Panc1 (cell line): ENCODE measurements at places on chromosomes 5 and 9.

DNA sequence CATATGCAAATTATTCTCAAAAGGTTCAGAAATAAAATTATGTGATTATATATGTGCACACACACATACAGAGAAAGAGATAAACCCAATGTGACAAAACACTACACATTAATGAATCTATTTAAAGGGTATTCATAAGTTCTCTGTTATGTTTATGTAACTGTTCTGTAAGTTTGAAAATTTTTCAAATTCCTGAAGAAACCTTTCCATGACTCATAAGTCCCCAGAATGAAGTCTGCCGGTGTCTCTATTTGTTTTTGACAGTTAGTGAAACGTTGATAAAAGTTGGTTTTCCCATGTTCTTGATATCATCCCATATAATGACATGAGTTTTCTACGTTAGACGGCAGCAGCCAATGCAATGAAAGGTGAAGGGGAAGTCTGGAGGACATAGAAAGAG is 199.5 kb upstream of the PUM3 start:
- no peak for DNase-seq

GRCh38 chr5:95283761-95284571 is 928 bp downstream of the MCTP1 start:
- DNase-seq = no peak

GRCh38 chr9:133855802-133856521 is 117.8 kb upstream of the SARDH start:
- DNase-seq = no peak

- no peak for DNase-seq
Observed at GRCh38 chr5:7218141-7218540, 177.8 kb upstream of the ADCY2 start.

GRCh38 chr5:127878174-127878750 is 175.1 kb downstream of the CCDC192 start:
- peak; percentile 42 for DNase-seq

DNA sequence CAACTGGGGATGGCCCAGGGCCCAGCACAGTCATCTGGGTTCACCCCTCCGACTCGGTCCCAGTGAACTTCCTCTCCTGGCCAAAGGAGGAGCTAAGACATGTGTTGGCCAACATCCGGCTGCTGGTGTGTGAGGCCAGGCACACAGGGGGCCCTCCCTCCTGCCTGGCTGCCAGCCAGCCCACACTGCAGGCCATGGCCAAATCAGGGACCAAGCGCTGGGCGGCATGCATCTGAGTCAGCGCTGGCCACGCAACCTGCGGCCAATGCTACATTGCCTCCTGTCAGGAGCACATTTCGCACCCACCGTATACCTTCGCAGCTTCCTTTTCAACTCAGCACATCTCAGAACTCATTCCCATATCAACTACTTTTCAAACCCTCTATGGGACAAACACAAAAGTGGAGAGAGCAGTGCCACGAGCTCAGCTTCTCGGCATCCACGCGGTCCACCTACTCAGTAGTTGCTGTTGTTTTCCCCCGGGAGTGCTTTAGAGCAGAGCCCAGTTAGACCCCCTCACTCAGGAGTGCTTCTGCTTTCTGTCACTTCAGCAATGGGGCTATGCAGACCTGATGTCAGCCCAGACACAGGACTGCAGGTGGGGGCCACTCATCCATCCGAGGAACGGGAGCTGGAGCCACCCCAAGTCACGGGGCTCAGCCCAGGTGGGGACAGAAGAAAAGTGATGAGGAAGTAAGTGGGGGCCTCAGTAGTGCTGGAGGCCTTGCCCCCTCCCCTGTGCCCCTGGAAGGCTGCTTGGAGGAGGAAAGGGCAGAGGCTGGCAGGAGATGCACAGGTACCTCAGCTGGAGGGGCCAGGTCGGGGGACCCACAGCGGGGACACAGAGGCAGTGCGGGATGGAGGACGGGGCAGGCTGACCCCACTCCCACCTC is 13.9 kb downstream of the NINJ1 start:
- DNase-seq = no peak

DNA sequence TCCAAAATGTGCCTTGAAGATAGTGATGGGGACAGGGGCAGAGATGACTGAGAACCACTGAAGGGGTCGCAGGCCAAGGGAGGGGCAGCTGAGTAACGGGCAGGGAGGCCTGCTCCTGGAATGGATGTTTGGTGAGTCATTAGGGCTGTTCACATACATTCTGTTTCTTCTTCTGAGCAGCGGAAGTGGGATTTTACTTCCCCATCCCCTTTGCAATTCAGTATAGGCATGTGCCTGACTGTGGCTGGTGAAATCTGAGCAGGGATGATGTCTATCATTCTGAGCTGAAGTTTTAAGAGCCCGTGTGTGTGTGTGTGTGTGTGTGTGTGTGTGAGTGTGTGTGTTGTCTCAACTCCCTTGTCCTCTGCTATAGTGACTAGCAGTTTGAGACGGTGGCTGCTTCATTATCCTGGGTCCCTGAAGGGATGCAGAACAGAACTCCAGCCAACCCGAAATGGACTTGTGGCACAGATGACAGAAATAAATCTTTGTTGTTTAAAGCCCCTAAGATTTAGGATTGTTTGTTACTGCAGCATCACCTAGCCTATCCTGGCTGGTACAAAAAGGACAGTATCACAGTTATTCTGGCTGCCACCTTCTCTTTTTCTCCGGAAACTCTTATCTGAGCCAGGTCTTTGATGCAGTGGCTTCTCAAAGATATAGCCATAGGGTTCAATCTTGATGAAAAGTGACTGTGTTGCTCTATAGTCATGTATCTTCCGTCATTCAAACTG is 29.2 kb upstream of the TGFBI start:
- DNase-seq = no peak

GRCh38 chr9:115810166-115810565 is 343.4 kb upstream of the PAPPA start:
- no peak for DNase-seq

DNA sequence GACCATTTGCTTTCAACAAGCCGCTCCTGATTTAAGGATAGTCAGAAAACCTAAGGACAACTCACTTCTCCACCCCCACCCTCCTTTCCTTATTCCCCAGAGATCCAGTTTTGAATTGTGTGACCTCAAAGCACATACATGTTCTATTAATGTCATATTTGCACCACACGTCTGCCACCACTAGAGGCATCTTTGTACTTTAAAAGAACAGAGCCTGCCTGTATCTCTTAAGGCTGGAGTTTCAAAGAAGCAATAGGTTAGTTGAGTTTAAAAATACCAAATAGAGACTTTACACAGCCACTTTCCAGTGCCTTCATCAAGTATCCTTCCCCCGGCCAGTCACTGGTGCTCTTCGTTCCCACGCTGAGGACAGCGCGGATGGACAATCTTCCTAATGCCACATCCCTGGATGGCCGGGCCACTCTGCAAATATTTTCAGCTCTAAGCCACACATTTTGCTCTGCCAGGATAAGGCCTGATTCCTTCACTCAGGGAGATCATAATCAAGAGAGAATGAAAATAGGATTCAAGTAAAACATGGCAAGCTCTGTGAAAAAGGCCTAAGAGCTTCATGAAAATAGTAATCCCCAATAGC is 146.3 kb downstream of the SNCAIP start:
- no peak for DNase-seq

DNA sequence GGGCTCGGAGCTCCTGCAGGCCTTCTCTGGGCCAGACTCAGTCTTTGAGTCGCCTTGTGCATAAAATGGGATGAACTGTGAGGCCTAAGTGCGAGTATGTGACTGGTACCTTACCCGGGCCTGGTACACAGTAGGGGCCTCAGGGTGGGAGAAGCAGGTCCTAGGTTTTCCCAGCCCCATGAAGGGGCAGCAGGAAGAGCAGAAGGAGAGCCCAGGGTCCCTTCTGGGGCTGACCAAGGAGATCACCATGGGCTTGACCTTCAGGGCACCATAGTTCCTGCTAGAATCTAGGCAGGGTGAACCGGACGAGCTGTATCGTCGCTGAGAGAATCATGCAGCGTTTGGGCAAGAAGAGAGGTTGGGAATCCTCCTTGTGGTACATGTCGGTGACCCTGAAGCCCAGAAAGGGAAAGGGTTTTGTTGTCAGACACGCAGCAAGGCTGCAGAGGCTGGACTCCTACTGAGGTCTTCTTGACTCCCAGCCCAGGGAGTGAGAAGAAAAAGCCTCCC is 373 bp upstream of the PHYKPL start:
- no peak for DNase-seq

GRCh38 chr9:27129221-27129620 is 20.2 kb downstream of the TEK start:
- no peak for DNase-seq

- DNase-seq = no peak
Observed at GRCh38 chr9:13467157-13467556, 187.7 kb upstream of the MPDZ start.

DNA sequence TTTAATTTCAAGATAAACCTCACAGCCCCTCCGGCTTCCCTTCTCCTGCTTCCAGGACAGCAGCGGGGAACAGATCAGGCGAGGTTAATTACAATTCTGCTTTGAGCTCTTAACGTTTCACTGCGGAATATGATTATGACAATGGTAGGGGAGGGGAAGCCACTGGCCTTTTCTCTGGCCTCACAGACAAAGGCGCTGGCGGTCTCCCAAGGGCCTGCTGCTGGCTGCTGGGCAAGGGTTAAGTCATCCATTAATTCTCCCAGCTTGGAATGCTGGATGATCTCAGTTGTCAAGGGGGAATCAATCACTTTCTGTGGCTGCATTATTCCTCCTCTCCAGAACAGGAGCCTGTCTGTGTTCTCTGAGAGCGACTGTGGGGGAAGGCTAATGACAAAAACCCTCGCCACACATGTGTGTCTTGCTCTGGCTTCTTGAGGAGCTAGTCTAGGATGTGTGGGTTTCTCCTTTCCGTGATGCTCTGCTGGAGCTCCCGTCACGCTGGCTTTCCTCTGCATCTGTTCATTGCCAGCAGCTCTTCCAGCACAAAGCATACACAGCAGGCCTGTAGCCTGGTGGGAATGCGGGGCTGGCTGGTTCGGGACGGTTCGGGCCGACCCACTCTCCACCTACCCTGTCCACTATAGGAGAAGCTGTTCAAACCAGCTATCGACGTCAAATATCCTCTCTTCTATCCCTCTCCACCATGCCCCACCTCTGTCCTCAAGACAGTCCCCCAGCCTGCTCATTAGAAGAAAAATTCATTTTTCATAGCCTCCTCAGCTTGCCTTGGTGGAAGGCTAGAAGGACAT is 82.8 kb downstream of the DCP2 start:
- DNase-seq = no peak

DNA sequence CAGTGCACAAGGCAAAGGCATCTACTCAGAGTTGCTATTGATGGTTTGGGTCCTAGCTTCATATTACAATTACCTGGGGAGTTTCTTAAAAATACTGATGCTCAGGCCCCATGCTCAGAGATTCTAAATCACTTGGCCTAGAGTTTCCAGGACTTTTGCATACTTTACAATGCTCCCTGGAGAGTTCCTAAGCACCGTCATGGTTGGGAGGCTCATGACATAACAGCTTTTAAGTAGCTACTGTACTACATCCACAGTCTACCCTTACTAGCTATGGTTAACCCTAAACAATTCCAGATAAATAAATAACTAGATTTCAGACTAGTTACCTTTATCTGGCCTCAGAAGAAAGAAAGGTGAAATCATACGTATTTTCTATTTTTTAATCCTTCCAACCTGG is 414.4 kb downstream of the PDE4D start:
- no peak for DNase-seq

DNA sequence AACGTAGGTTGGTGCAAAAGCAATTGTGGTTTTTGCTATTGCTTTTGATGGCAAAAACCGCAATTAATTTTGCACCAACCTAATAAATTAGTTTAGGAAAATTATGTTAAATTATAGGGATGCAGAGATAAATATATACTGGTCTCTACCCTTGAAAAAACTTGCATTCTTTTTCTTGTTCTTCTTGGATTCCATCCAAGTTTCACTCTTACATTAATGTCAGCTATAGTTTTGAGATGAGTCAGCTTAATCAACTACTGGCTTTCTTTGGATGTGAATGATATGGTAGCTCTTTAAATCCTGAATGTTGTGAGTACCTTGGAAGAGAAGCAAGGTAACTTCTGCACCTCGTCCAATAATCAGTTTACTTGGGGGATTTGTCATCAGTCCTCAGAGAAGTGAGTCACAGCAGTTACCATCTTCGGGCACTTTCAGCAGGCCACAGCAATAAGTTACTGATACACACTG is 549.0 kb upstream of the ZNF608 start:
- no peak for DNase-seq

DNA sequence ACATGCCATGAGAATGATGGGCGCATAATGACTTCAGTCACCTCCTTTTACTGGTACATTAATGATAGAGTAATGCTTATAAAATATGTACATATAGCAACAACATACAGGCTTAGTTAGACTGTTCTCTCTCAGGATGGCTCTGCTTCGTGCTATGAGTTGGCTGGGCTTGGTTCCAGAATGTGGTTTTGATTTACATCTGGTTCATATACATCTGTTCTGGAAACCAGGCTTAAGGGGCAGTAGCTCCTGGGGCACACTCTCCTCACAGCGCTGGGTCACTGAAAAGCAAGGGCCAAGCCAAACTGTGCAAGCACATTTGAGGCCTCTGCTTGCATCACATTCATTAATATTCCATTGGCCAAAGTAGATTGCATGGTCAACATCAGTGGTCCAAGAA is 44.9 kb downstream of the PCSK1 start:
- DNase-seq = no peak

GRCh38 chr9:94677929-94678328 is 38.6 kb upstream of the FBP1 start:
- DNase-seq = no peak

- DNase-seq = no peak
Observed at GRCh38 chr9:86589273-86589672, 235.1 kb upstream of the TUT7 start.

- DNase-seq = no peak
Observed at GRCh38 chr9:85727500-85727899, 14.3 kb downstream of the AGTPBP1 start.

DNA sequence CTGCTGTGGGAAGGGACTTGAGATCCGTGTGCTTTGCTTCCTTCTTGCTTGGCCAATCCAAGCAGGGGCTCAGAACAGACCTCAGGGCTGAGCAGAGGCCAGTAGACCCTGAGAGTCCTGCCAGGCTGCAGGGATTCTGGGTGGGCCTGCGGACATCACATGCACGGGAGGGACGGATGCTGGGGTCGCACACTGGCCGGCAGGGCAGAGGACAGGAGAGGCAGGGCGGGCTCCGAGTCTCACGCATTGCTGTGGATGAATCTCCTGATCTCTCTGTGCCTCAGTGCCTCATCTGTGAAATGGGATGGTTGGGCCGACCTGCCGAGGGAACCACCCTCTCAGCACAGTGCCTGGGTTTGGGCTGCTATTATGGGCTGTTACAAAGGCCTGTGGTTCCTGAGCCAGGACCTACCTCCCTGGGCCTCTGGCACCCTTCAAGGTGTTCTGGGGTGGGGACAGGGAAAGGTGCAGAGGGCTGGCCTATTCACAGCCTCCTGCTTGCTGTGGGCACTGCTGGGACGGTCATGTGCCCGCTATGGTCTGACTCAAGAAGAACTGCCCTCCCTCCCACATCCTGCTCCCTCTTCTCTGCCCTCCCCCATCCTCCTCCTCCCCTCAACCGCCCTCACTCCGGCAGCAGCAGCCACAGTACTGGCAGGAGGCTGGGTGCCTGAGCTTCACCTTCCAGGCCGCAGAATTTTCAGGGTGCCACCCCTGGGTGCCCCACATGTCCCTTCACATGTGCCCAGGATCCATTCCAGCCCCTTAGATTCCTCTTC is 43.3 kb downstream of the NCS1 start:
- DNase-seq = no peak
